Left hindlimb (tissue), 1 donor: ENCODE measurements at places on chromosomes 4 and X.

DNA sequence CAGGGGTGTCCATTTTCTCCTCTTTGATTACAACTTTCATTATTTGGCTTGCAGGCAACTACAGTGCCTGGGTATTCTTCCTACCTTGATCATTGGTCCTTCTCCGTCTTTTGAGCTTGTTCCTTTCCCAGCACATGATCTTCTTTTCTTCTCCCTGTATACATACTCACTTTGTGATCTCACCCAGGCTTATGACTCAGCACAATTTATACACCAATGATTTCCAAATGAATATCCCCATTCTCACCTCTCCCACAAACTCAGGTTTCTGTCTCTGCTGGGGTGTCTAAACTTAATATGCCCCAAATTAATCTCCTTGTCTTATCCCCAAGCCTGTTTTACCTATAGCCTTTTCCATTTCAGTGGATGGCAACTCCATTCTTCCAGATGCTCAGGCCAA, 19.5 kb upstream of the C4orf54 start:
- DNase-seq = no peak

GRCh38 chr4:15610855-15611254, 44.3 kb downstream of the FBXL5 start:
- no peak for DNase-seq

DNA sequence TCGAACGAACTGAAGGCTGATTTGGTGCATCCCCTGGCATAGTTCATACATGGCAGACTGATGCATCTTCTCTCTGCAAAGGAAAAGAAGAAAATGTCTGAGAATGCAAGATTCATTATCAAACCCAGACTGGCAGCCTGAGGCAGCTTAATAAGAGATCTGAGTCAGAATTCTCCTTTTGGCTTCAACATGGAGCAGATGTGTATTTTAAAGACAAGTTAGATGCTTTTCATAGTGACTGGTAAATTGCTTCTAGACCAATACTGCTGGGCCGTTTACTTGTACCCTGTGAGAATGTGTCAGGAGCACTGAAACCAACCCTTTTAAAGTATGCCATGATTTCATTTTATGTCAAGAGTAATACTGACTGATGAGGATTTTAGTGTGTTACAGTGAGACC, 322.0 kb downstream of the NR3C2 start:
- DNase-seq = no peak

- DNase-seq = no peak
These were observed 581.6 kb upstream of the FTHL17 start for GRCh38 chrX:31653422-31653821.

DNA sequence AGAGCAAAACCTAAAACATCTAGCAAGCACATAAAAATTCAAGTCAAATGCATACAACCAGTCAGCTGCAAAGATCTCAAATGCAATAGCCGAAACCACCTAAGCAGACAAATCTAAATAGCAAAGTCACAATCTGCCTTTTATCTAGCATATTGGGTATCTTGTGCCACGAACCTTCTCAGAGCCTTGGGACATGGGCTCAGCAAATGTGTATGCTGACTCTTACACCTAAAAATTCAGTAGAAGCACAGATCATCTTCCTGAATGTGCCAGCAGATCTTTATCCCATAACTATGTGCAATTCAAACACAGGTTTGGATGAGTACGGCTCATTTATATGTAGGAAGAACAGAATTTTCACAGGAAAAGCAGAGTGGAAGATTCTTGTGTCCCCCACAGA, 492.1 kb downstream of the INPP4B start:
- DNase-seq = no peak

DNA sequence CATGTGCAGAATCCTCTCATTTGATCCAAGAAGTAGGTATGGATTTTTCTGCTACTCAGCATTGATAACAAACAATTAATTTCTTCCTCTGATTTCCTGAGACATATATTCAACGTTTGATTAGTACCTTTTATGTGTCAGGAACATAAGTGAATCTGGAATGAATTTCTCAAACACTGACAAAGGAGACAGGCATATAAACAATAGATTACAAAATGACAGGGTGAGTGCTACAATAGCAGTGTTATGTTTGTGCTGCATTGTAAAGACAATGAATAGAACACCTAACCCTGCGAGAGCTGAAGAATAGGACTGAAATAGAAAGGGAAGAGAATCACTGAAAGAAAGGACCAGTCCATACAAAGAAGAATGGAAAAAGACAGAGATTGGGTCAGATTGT, 52.9 kb downstream of the ARHGAP24 start:
- no peak for DNase-seq

- DNase-seq = no peak
These were observed 23.0 kb upstream of the UGT2B17 start for GRCh38 chr4:68599150-68599549.

DNA sequence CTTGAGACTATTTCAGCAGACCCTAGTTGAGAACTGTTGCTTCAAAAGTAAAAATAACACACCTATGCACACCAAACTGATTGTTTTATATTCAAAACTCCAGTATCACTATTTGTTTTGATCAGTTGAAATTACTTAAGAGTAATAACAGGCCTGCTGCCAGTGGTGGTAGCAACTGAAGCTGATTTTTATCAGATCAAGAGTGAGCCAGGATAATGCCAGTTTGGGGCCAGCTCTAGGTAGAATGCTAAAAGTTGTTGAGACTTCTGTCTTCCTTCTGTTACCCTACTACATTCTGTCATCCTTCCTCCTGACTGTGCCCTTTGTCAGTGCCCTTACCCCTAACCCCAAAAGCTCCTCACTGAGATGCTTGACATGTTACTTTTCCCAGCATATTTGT, 228.7 kb upstream of the SPRY1 start:
- DNase-seq = no peak

- DNase-seq = no peak
These were observed 3.0 kb downstream of the RAB9A start for GRCh38 chrX:13691841-13692371.

DNA sequence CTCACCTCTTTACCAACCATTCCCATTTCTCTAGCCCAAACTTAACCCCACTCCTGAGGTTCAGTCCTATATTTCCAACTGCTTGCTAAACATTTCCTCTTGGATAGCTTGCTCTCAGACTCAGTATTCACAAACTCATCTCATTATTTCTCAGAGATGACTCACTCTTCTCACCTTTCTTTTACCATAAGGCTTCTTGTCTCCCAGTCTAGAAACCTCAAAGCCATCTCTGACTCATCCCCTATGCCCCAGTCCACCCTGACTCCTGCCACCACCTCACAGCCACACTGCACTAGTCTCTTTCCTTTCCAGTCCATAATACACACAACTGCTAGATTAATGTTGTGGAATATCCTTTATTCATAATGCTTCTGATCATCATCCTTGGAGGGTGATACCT, 4.8 kb downstream of the FRMPD3 start:
- DNase-seq = no peak

- DNase-seq = peak; percentile 63
These were observed at the start of gene CLCN4 for GRCh38 chrX:10156199-10157031. CLCN4 (plus strand) TSS chrX:10156975; CDS start chrX:10185033, 28,058 bp downstream.

- DNase-seq = no peak
These were observed 23.7 kb downstream of the SLC10A6 start for GRCh38 chr4:86825511-86825910.

DNA sequence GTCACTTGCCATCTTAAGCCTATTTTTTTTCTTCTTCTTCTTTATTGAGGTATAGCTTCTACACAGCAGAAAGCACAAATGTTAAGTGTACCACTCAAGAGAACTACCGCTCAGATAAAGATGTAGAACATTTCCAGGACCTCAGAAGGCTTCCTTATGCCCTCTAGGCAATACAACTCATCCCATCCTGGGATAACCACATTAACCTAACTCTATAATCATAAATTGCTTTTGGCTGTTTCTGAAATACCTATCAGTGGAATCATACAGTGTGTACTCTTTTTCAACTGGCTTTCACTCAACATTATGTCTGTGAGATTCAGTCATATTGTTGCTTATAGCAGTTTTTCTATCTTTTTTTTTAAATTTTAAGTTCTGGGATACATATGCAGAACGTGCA, 51.7 kb downstream of the ARFIP1 start:
- DNase-seq = no peak

- DNase-seq = no peak
These were observed 634.7 kb upstream of the BOD1L1 start for GRCh38 chr4:14262221-14262620.

GRCh38 chrX:54560411-54560810, 30.4 kb downstream of the GNL3L start:
- DNase-seq = no peak

GRCh38 chr4:37648084-37648817, 37.9 kb downstream of the RELL1 start:
- DNase-seq = no peak

- no peak for DNase-seq
These were observed 13.2 kb upstream of the TMEM165 start for GRCh38 chr4:55382488-55383003.

- no peak for DNase-seq
These were observed 30.6 kb upstream of the MCF2 start for GRCh38 chrX:139738581-139738980.
